ENCODE measurements at places on chromosomes 7 and 10. TPM values are rescaled to one million over a fixed set of nuclear protein-coding genes. Genes with fewer than 3 reads are reported as not detected.

The LRRC17 gene
- 34.5 TPM for total RNA-seq

The ARHGEF5 gene
- 2.6 TPM for total RNA-seq

The INMT gene
- total RNA-seq: 70.1 TPM

The KIAA1217 gene
- 12.4 TPM for total RNA-seq

The AZGP1 gene
- total RNA-seq: not detected

The ZNF425 gene
- total RNA-seq: 4.0 TPM

The SFTPA1 gene
- total RNA-seq: not detected

The CFAP58 gene
- total RNA-seq: 0.27 TPM

The DNAJC12 gene
- 10.2 TPM for total RNA-seq

The SEMA3A gene
- total RNA-seq: 0.65 TPM

The CTAGE8 gene
- total RNA-seq: 1.4 TPM

The OPALIN gene
- not detected for total RNA-seq

The DDIT4 gene
- total RNA-seq: 227 TPM

The WEE2 gene
- total RNA-seq: not detected

The ABCC2 gene
- 0.69 TPM for total RNA-seq

The NANOS1 gene
- total RNA-seq: 3.8 TPM

The NEUROD6 gene
- not detected for total RNA-seq

The CYP3A5 gene
- not detected for total RNA-seq

The SLC18A3 gene
- total RNA-seq: not detected

The ABCF2 gene
- 35.8 TPM for total RNA-seq

The GIMAP7 gene
- total RNA-seq: not detected

The GRM3 gene
- not detected for total RNA-seq

The CRYGN gene
- not detected for total RNA-seq

The HMX3 gene
- not detected for total RNA-seq

The CELF2 gene
- total RNA-seq: 44.3 TPM

The FKBP6 gene
- total RNA-seq: not detected
